Activated CD8-positive, alpha-beta memory T cell treated with anti-CD3 and anti-CD28 coated beads for 1 hour (primary cell): ENCODE measurements at places on chromosomes 1 and 21.

- no peak for DNase-seq
Measured at GRCh38 chr21:41564871-41565274, 56.9 kb upstream of the TMPRSS2 start.

- no peak for DNase-seq
Measured at GRCh38 chr1:58818976-58819375, 35.1 kb upstream of the JUN start.

- DNase-seq: no peak
Measured at GRCh38 chr21:29271927-29272333, 26.8 kb upstream of the BACH1 start.

DNA sequence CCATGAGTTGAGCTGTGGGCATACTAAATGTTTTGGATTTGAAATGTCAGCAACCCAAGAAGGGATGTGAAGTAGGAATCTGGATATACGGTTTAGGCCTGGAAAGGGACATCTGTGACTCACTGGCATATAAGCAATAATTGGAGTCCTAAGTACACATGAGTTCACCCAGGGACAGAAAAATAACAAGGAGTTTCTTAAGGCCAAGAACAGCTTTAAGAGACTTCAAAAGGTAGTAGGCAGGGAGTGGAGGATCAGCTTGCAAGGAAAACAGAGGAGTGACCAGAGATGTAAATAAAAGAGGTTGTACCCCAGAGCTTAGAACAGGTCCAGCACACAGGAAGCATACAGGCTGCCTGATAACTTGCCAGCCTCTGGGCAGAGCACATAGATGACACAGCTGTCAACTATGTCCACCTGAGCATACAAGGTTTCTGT, 28.1 kb downstream of the TMEM50B start:
- no peak for DNase-seq

DNA sequence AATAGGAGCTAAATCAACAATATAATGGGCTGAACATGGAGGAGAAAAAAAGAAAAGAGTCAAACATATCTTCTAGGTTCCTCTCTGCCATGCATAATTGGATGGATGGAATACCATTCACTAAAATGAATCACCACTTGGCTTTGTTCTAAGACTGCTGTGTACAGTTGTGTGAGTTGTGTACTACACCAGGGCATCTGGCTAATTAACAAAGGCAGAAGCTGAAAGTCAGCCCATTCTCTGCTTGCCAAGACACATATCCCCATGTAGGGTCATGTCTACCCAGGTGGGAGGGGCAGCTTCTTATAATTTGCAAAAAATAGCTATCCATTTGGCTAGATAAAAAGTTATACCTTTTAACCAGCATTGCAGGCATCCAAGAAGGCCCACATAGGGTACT, 21.0 kb downstream of the JUN start:
- no peak for DNase-seq
